Hematopoietic multipotent progenitor cell treated with erythropoietin and hydrocortisone succinate and interleukin-3 and kit ligand, for 8 days (in vitro differentiated cells): ENCODE measurements at places on chromosomes 3 and 15.

DNA sequence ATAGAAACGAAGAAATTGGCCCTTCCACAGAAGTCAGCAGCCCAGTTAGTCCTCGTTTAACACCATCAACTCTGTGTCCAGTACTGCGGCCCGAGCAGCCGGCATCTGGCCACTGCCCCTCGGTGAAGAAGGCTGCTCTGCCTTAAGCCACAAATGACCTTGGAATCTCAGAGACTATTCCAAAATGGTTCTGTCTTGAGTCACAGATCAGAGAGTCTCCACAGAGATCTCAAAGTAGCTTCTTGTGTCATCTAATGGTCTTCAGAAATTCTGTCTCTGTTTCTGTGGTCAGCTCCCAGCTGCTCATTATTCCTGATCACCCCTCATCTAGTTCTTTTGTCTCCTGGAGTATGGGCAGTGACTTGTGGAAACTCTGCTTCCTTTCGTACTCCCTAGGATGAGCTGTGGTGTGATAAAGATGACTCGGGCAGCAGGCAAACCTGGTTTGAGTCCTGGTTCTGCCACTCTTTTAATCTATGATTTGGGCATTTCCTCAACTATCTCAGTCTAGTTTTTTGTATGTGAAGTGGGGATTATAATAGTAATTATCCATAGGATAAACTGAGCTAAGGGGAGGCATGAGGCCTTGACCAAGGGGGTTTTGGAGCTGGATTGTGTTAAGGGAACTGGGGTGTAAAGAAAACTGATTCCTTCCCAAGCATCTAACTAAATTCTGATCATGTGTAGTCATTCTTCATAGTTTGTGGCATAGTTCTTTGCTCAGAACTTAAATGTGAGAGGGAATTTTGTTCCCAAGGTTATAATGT lies 22.6 kb downstream of the CRTC3 start:
- no peak for DNase-seq

- no peak for DNase-seq
Measured at GRCh38 chr3:60269377-60269776, 981.9 kb downstream of the FHIT start.

DNA sequence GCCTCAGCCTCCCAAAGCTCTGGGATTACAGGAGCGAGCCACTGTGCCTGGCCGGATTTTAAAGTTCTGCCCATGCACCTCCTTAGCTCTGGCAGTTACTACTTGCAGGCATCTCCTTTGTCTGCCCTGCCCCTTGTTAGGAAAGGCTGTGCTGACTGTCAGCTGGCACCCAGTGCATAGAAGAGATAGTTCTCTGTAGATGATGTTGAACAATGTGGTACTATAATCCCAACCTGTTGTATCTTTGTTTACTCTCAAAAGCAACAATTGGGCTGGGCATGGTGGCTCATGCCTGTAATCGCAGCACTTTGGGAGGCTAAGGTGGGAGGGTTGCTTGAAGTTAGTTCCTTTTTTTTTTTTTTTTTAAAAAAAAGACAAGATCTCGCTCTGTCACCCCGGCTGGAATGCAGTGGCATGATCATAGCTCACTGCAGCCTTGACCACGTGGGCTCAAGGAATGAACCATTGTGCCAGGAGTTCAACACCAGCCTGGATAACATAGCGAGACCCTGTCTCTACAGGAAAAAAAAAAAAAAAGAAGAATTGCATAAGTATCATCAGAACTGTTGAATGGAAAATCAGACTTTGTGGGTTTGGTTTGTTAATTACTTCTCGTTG lies 30.6 kb downstream of the FLNB start:
- peak; percentile 64 for DNase-seq

- DNase-seq: no peak
Measured at GRCh38 chr3:168094580-168094876, 1.2 kb downstream of the GOLIM4 start.

DNA sequence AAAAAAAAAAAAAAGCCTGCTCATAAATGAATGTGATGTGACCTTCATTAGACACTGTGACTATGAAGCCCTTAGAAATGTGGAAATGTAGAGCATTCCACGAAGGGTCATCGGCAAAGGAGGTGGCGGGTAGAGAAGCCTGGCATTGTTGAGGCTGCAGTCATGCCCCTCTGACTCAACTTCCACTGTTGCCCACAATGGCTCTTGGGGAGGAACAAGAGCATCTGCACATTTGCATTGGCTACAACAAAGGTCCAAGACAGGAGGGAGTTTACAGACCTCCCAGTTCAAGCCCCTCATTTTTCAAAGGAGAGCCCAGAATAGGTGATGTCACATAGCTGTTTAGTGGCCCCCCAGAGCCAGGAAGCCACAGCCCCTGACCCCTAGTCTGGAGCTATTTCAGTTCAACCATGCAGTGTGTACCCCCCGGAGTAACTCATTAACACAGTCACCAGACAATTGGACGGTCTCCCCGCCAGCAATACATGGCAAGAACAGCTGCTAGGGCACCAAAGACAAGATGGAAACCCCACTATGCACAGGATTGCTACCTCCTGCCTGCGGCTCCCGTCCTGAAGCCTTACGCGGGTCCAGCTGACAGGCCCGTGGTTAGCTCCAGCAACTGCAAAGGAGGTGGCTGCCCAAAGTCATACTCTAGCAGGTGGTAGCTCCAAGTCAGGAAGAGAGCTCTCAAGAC lies 56.2 kb downstream of the SH3BP5 start:
- no peak for DNase-seq

- DNase-seq: no peak
Measured at GRCh38 chr15:51576286-51576850, 46.2 kb downstream of the DMXL2 start.

GRCh38 chr3:28947751-28948150 lies 333.1 kb upstream of the RBMS3 start:
- no peak for DNase-seq

DNA sequence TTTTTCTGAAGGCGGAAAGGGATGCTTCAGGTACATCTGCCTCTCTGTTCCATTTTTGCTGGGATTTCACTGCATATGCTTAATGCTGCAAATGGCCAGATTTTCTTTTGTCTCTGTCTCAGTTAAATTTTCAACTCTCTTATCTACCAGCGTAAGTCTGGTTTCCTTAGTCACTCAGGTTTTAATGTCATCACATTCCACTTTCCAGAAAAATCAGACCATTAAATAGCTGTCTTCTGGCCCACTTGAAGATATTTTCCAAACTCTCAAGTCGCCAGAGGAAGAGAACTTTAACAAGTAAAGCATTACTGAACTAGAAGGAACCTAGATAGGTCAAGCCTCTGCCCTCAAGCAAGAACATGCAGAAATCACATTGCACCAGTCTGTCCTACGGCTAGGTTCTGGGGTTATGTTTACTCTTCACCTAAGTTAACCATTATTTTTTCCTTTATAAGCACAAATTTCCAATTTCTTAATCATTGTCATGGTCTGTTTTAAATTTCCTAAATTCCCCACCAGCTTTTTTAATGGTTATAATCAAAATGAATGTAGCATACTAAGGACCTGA lies 26.5 kb downstream of the AVEN start:
- DNase-seq: no peak

GRCh38 chr3:37673401-37673800 lies 188.3 kb upstream of the CTDSPL start:
- no peak for DNase-seq

DNA sequence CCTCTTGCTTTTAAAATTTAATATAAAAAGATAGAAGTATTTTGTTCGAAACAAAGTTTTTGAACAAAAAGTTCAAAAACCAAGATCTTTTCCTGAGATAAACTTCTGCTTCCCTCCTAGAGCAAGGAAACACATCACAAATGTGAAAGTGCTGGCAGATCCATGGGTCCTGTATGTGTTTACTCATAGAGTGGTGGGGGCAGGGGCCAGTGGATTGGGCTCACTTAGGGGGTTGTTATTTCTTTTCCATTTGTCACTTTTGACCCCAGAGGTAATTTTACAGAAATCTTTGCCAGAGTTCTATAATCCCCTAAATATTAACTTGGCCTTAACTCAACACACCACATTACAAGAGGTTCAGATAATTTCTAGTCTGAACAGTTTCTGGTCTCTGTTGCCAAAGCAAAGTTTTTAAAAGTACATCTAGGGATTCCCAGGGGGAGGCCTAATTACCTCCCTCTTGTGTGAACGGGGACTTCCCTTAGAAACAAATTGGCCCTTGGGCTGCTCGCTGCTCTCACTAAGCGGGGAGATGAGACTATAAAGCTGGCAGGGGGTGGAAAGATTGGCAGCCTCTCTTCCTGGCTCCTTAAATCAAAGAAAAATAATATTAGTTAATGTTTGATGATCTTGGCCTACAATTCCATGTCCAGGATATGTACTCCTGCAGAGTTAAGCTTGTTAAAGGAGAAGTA lies 66.8 kb upstream of the PTX3 start:
- no peak for DNase-seq

DNA sequence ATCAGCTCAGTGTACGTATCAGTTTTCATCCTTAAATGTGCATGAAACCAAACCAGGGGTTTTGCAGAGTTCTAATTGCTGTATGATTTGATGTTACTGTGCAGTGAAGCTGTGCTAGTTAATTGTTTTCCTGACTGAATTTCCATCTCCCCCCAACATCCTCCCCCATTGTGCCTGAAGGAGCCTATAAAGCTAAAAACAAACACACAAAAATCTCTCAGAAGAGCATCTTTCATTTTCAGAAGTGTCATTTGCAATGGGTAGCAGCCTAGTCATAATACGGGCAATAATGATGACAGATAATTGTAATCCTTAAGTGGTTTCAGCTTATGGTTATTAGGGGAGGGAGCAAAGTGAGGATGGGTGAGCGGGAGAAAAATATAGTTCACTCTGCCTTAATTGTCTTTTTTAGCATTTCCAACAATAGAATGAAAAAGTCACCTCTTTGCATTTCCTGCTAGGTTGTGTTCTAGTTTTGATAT lies 207.9 kb upstream of the TBL1XR1 start:
- DNase-seq: no peak

- DNase-seq: no peak
Measured at GRCh38 chr3:86990012-86990733, 776 bp downstream of the VGLL3 start.

- DNase-seq: no peak
Measured at GRCh38 chr3:72659188-72659587, 189.1 kb downstream of the SHQ1 start.

DNA sequence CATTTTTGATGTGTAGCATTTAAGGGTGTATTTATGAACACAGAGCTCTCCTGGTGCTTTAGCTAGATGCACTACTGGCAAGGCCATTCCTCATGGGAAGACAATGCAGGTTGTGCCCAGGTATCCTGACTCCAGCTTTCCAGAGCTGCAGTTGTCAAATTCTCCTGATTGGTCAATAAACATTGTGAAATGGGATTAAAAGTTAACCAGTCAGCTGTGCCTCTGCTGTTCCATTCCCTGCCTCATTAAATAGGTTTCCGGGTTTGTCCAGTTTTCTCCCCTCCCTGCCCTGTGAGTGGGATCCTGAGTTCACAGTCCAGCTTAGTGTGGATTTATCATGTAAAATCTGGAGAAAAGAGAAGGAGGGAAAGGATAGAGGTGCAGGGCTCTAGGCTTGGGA lies 207.3 kb downstream of the SQOR start:
- no peak for DNase-seq

GRCh38 chr3:115977866-115978265 lies 354.6 kb downstream of the GAP43 start:
- DNase-seq: no peak

- DNase-seq: no peak
Measured at GRCh38 chr15:45471151-45471550, 51.4 kb downstream of the SLC30A4 start.

- DNase-seq: no peak
Measured at GRCh38 chr3:128503751-128504532, 10.9 kb upstream of the GATA2 start.

DNA sequence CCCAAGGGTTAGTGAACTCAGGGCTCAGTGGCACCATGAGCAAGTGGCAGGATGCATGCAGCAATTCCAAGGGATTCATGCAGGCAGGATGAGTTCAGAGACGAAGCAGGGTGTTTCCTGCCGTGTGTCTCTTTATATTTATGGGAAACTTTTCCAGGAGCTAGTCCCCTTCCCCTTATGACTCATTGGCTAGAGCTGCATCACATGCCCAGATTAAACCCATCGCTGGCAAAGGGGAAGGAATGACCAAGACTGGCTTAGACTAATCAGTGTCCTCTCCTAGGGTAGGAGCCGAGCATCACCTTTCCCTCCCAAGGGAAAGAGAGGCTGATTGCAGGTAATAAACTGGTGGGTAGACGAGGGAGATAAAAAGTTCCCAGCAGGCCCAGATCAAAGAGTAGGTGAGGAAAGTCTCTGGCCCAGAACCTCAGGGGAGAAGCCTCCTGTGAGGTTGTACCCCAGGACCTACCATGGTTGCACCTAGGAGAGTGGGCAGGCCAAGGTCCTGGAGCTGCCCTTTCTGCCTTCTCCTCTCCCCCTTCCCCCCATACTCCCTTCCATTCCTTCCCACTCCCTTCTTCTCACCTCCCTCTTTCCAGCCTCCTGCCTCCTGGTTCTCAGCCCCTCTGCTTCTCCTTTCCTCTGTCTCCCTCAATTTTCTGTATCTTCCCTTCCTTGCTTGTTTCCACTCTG lies 67.8 kb upstream of the ITGA11 start:
- no peak for DNase-seq

DNA sequence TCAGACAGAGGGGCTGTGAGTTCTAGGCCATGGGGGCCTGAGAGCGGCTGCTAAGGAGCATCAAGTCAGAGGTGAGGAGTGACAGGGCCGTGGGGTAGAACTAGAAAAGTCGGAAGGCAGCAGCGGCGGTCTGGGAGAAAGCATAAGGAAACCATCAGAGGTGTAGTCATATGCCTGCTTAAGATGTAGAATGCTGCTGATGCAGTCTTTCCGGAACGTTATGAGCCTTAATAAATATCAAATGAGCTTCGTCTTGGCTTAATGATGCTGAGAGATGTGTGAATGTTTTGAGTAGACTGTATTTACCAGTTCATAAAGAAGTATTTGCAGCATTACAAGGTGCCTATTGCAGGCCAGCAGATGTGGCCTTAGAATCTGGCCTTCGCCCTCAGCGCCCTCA lies 15.2 kb downstream of the ATG7 start:
- no peak for DNase-seq

- peak; percentile 65 for DNase-seq
Measured at GRCh38 chr15:34582461-34583371, 735 bp downstream of the GOLGA8B start.

GRCh38 chr15:94704421-94704820 lies 473.1 kb downstream of the MCTP2 start:
- DNase-seq: no peak

GRCh38 chr15:98433346-98433745 lies 215.0 kb upstream of the IGF1R start:
- no peak for DNase-seq
